ENCODE measurements at places on chromosomes 12 and 14. TPM values are rescaled to one million over a fixed set of nuclear protein-coding genes. Genes with fewer than 3 reads are reported as not detected.
A peak's percentile ranks its signal among the peaks of the same experiment; 100 is the strongest.

DNA sequence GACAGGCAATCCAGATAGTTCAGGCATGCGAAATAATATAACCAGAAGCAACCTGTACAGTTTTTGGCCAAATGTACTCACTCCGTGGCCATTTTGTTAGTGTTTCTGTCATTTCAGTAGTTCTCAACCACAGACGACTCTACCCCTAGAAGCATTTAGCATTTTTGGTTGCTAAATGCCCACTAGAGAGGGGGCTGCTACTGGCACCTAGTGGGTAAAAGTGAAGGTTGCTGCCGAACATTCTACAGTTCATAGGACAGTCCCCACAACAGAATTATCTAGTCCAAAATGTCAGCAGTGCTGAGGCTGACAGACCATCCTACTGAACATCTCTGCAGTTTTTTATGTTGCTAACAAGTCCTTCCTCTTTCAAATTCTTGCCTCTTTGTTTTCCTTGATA, 107.4 kb downstream of the TSHR start:
- peak; percentile 5 for DNase-seq

DNA sequence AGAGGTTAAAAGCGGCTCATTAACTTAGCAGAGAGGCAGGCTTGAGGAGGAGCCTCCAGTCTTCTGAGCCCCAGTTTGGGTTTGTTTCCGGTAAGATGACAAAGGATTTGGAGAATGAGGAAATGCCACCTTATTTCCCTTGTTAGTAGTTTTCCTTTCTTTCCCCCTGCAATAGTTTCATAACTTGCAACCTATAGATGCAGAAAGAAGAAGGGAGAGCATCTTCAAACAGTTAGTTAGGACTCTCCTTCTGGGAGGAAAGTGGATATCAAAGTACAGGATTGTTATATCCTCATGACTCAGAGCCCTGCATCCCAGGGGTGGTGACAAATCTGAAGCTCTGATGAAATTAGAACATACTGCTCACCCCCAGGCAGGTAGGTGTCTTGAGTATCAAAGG, 180.7 kb upstream of the SLC38A2 start:
- no peak for DNase-seq

GRCh38 chr14:22824711-22825359, 4.9 kb upstream of the MRPL52 start:
- no peak for DNase-seq

GRCh38 chr12:68779280-68779679, 28.7 kb upstream of the MDM2 start:
- no peak for DNase-seq

DNA sequence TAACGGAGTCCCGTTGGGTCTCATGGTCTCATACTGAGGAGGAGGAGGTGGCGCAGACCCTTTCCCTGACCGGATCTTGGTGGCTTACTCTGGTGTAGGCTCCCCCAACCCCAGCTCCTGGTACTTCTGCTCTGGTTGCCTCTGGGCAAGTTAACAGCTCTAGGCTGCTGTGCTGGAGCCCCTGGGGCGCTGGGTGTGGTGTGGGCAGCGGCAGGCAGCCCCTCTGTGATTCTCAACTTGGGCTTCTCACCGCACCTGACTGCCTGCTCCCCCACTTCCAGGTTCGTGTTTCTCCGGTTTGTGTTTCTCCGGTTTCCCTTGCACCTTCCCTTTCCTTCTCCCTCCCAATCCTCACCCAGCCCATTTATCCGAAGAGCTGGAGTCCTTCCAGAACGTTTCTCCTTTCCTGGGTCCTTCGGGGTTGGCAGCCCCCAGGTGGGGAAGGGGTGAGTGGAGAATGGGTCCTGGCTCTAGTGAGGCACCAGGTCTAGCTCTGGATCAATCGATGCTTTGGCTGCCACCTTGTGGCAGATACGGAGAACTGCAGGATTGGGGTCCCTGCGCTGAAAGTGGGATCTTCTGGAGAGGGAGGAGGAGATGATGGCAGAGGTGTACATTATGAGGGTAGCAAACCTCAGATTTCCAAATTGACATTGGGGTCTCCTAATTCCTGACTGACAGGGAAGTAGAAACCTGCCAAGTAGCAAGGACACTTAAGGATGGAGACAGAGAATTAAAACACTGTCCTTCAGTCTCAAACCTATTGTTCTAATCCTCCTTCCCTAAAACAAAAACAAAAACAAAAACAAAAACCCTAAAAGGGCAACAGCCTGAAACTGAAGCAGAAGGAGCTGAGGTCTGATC, 8.3 kb downstream of the CISTR start:
- DNase-seq = peak; percentile 69

The LMBR1L gene
- total RNA-seq = 35.6 TPM

- no peak for DNase-seq
These were observed 167.8 kb upstream of the HIF1A start for GRCh38 chr14:61527325-61528100.

- DNase-seq = no peak
These were observed 1.1 kb downstream of the PHLDA1 start for GRCh38 chr12:76030341-76031080.

GRCh38 chr14:39168591-39168990, 1.5 kb downstream of the TRAPPC6B start:
- no peak for DNase-seq

DNA sequence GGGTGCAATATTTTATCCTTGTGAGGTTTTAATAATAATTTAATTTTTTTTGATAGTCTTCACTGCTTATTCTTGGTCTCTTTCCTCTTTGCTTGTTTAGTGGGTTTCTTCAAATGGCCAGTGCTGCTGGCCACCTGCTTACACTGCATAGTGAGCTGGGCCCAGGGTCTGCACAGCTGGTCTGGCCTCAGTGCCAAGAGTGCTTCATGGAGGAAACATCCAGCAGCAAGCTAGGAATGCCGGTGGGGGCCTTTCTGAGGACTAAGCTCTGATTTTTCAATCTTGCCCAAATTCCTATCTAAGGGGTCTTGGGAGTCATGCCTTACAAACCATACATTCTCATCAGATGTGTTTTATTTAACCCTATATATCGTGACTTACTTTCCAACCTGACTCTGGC, 13.3 kb upstream of the BDKRB2 start:
- no peak for DNase-seq

DNA sequence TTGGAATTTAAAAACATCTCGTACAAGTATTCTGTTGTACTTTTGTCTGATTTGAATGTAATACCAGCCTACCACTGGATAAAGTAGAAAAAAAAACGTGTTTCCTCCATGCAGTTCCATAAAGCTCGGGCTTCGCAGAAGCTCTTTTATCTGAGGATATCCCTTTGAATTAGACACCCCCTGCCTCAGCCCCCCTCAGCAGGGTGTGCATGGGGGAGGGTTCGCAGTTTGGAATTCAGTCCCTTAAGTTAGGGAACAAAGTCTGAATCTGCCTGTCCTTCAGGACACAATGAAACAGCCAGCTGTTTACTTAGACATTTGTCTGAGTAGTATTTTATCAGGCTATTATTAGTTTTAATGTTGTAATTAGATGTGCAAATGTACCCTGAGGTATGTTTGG, 234.0 kb upstream of the CAND1 start:
- no peak for DNase-seq

The RALGAPA1 gene
- total RNA-seq = 44.7 TPM

DNA sequence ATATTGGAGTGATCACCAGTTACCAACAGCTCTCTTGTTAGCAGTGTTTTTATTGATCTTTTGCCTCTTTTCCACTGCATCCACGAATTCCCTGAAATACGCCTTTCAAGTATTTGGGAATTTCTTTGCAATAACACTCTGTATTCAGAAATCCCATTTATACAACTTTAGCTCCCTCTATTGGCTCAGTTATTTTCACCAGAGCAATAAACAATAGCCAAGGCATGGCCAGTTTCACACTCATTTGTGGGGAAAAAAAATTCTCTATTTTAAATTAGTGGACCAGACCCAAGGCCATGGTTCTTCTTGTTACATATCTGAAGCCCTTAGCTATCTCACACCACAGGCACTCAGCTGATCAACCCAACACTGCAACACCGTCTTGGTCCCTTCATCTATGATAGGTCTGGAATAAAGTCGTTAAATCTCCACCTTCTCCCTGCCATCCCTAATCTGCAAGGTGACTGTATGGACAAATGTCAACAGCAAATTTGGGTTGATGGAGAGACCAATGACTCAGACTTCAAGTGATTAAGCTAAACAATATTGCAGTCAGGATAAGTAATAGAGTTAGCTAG, 92.4 kb upstream of the TMEM260 start:
- peak; percentile 36 for DNase-seq

- DNase-seq = no peak
These were observed 7.2 kb downstream of the CBLN3 start for GRCh38 chr14:24422261-24422660.

- DNase-seq = no peak
These were observed 201.1 kb upstream of the NPAS3 start for GRCh38 chr14:32737621-32738020.
